Activated CD4-positive, alpha-beta memory T cell treated with anti-CD3 and anti-CD28 coated beads, Interleukin-2, amount 10 ng/mL, durations not matched to agents 7 days and 5 days (primary cell): ENCODE measurements at places on chromosomes 7 and 10. TPM values are rescaled to one million over a fixed set of nuclear protein-coding genes. Genes with fewer than 3 reads are reported as not detected.

Gene OPN1SW
- total RNA-seq: not detected

DNA sequence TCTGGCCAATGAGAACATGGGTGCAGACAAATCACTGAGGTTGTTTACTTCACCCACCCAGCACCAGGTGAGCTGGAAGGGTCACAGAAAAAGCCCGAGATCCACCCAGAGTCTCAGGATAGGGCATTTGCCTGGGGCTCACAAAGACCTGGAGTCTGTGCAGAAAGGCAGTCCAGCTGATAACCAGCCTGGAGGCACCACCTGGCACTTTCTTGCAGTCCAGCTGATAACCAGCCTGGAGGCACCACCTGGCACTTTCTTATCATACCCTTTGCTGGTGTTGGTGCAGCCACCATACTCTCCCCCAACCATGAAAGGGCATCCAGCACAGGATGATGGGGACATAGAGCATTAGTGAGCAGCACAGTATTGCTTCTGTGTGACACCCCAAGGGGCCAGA lies 104.1 kb downstream of the PPP1R3C start:
- no peaks in the 10 kb centered on the region for H3K36me3 ChIP-seq
- no peaks in the 10 kb centered on the region for H3K4me1 ChIP-seq
- no peak overlapping the region for H3K4me3 ChIP-seq
- DNase-seq: no peak
- H3K27ac ChIP-seq: no peak overlapping the region
- H3K27me3 ChIP-seq: peaks cover 5% of the 10 kb centered on the region

DNA sequence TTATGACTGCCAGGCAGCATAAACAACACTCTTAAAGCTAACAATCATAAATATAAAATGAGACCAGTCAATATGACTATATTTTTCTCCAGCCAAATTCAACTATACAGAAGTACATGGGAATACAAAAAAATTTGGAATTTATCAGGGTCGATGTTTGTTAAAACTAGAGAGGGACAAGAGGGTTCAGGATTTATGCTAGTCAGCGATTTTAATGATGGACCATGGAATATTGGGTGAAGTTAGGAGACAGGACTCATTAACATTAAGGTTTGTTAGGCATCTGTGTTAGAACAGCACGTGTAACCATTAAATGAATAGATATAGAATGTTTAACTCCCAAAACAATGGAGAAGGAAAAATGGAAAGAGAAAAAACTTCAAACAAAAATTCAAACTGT lies 146.2 kb downstream of the SEM1 start:
- DNase-seq: no peak
- H3K27me3 ChIP-seq: peaks cover 2% of the 10 kb centered on the region
- H3K27ac ChIP-seq: no peak overlapping the region

Gene ADAM22
- 1.1 TPM for total RNA-seq

DNA sequence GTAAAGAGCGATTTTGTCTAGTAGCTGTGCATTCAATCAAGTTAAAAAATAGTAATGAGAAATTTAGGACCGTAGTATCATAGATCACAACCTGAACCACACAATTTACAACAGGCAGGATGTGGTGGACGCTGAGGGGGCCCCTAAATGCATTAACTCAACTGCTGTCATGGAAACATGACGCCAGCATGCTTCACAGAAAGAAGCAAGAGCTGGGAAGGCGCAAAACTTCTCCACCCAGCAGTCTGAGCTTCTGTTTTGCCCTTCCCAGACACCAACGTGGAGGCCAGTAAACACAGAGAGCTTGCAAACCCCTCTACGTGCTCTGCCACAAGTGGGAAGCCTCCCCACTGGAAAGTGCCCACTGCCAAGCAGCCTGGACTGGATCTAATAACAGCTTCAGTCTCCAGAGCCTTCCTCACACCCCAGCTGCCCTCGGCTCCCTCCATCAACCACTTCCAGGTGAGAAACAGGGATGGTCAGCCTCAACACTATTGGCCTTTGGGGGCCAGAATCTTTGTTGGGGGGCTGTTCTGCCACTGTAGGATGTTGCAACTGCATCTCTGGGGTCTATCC lies 151.8 kb downstream of the SFMBT2 start:
- no peaks in the 10 kb centered on the region for H3K27me3 ChIP-seq
- peak overlapping the region; percentile 74 for H3K27ac ChIP-seq
- H3K36me3 ChIP-seq: peaks cover 5% of the 10 kb centered on the region

GRCh38 chr7:75531359-75531821 lies 39.3 kb downstream of the SPDYE5 start:
- DNase-seq: no peak
- H3K27ac ChIP-seq: no peak overlapping the region
- peaks cover 24% of the 10 kb centered on the region for H3K4me1 ChIP-seq
- no peaks in the 10 kb centered on the region for H3K27me3 ChIP-seq
- H3K36me3 ChIP-seq: no peaks in the 10 kb centered on the region
- no peak overlapping the region for H3K4me3 ChIP-seq

Gene PLEKHS1
- not detected for total RNA-seq

GRCh38 chr7:4878336-4879335 lies 4.9 kb downstream of the RADIL start:
- no peak overlapping the region for H3K27ac ChIP-seq
- H3K36me3 ChIP-seq: no peaks in the 10 kb centered on the region
- H3K27me3 ChIP-seq: peaks cover 15% of the 10 kb centered on the region
- H3K4me3 ChIP-seq: no peak overlapping the region

DNA sequence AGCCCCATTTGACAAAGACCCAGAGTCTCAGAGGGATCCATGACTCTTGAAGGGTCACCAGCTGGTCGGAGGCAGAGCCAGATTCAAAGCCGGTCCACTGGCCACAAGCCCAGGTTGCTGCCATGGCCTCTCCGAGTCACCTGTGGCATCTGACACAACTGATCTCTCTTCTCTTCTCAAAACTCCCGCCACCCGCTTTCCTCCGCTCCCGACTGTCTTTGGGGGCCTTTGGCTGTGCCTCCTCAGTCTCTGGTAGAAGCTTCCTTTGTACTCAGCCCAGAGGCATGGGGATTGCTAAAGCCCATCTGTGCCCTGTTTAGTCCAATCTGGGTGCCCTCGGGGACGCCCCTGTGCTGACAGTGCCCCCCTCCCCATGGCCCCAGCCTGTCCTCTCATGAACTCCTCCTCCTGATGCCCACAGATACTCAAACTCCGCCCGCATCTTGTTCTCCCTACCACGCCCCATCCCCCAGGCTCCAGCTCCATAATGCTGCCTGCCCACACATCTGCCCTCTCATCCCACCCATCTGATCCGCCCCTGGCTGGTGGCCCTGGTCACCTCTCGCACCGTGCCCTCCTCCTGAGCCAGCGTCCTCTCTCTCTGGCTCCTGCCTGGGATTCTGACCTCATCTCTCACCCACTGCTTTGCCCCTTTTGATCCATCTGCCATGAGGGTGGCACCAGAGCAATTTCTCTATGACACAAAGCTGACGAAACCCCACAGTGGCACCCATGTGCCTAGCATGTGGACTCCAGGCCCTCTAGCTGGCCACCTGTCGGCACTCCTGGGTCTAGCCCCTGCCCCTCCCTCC lies 150.6 kb downstream of the SLIT1 start:
- no peak overlapping the region for H3K27ac ChIP-seq
- DNase-seq: no peak
- no peak overlapping the region for H3K4me3 ChIP-seq
- H3K4me1 ChIP-seq: peaks cover 9% of the 10 kb centered on the region

- H3K27ac ChIP-seq: no peak overlapping the region
- H3K4me3 ChIP-seq: no peak overlapping the region
- peaks cover 3% of the 10 kb centered on the region for H3K27me3 ChIP-seq
- no peaks in the 10 kb centered on the region for H3K4me1 ChIP-seq
- DNase-seq: no peak
- H3K36me3 ChIP-seq: no peaks in the 10 kb centered on the region
Measured at GRCh38 chr7:128380483-128381106, 19.1 kb upstream of the PRRT4 start.

DNA sequence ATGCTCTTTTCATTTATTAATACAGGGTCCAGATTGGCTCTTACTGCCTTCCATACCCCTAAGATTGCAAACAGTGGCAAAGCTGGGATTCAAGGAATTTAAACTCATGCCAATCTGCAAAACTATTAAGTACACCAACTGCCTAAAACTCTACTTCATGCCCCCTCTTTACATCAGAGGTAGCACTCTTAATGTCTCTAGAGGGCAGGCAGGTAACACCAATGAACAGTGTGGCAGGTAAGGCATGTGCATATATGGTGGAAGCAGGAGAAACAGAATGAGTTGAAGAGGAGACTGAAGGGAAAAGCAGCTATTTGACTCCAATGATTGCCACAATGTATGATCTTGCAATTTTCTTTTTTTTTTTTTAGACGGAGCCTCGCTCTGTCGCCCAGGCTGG lies 156.7 kb downstream of the BTAF1 start:
- no peak for DNase-seq
- H3K36me3 ChIP-seq: peaks cover 6% of the 10 kb centered on the region
- peaks cover 5% of the 10 kb centered on the region for H3K4me1 ChIP-seq

Gene CALHM1
- total RNA-seq: 0.58 TPM

- peaks cover 3% of the 10 kb centered on the region for H3K27me3 ChIP-seq
- H3K4me1 ChIP-seq: peaks cover 3% of the 10 kb centered on the region
- H3K4me3 ChIP-seq: no peak overlapping the region
- DNase-seq: no peak
Measured at GRCh38 chr10:10500937-10501336, 516.7 kb upstream of the CELF2 start.

DNA sequence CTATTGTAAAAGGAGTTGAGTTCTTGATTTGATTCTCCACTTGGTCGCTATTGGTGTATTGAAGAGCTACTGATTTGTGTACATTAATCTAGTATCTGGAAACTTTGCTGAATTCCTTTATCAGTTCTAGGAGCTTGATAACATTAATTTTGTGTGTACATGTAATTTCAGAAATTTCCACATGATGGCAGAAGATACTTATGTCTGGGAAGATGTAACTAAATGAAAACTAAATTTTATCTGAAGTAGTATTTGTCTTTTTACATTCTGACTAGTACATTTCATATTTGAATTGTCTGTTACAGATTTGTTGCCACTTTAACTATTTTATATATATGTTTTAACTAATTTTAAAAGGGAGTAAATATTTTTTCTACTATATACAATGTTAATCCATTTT lies 27.6 kb downstream of the SDHAF3 start:
- H3K4me1 ChIP-seq: no peaks in the 10 kb centered on the region
- H3K27me3 ChIP-seq: no peaks in the 10 kb centered on the region
- DNase-seq: no peak
- peaks cover 17% of the 10 kb centered on the region for H3K36me3 ChIP-seq
- H3K4me3 ChIP-seq: no peak overlapping the region

- H3K27ac ChIP-seq: peak overlapping the region; percentile 97
- H3K4me3 ChIP-seq: peak overlapping the region; percentile 99
- peak; percentile 47 for DNase-seq
- H3K4me1 ChIP-seq: peaks cover 81% of the 10 kb centered on the region
- H3K36me3 ChIP-seq: peaks cover 22% of the 10 kb centered on the region
- H3K27me3 ChIP-seq: no peaks in the 10 kb centered on the region
Measured at GRCh38 chr10:72328829-72329204, 25.9 kb downstream of the DNAJB12 start.

Gene LMOD2
- total RNA-seq: not detected

Gene CXCL12
- not detected for total RNA-seq
